ENCODE measurements at places on chromosomes 4 and X. TPM values are rescaled to one million over a fixed set of nuclear protein-coding genes. Genes with fewer than 3 reads are reported as not detected.

Gene GAGE12E
- not detected for total RNA-seq

Gene CPZ
- 10.0 TPM for total RNA-seq

Gene HPGDS
- total RNA-seq: 3.2 TPM

Gene LPAR4
- 0.62 TPM for total RNA-seq

Gene GSX2
- total RNA-seq: not detected

Gene PNMA3
- total RNA-seq: 0.57 TPM

Gene CENPVL2
- not detected for total RNA-seq

Gene NIPAL1
- 1.1 TPM for total RNA-seq

Gene DNAAF6
- total RNA-seq: not detected

Gene FAM9B
- total RNA-seq: not detected

DNA sequence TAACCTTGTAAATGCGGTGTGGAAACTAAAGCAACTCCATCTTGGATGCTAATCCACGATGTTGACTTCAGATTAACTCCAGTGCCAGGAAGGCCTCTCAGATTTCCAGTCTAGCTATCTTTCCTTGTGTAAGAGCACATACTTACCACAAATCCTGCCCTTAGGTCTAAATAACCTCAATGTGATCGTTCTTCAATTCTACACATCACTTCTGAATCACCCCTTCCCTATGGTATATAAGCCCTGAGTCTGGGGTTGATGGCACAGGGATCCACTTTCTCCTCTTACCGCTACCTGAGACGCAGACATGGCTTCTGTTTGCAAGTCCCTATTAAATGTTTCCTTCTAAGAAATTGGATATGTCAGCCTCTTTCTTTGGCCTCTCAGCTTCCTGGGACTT is 17.5 kb upstream of the ZNF41 start:
- H3K4me3 ChIP-seq: no peak overlapping the region
- DNase-seq: no peak
- no peaks in the 10 kb centered on the region for H3K36me3 ChIP-seq
- H3K4me1 ChIP-seq: no peaks in the 10 kb centered on the region
- H3K27ac ChIP-seq: no peak overlapping the region
- no peaks in the 10 kb centered on the region for H3K27me3 ChIP-seq

- DNase-seq: no peak
- no peak overlapping the region for H3K27ac ChIP-seq
These were observed 108.0 kb upstream of the ZNF518B start for GRCh38 chr4:10565166-10565780.

DNA sequence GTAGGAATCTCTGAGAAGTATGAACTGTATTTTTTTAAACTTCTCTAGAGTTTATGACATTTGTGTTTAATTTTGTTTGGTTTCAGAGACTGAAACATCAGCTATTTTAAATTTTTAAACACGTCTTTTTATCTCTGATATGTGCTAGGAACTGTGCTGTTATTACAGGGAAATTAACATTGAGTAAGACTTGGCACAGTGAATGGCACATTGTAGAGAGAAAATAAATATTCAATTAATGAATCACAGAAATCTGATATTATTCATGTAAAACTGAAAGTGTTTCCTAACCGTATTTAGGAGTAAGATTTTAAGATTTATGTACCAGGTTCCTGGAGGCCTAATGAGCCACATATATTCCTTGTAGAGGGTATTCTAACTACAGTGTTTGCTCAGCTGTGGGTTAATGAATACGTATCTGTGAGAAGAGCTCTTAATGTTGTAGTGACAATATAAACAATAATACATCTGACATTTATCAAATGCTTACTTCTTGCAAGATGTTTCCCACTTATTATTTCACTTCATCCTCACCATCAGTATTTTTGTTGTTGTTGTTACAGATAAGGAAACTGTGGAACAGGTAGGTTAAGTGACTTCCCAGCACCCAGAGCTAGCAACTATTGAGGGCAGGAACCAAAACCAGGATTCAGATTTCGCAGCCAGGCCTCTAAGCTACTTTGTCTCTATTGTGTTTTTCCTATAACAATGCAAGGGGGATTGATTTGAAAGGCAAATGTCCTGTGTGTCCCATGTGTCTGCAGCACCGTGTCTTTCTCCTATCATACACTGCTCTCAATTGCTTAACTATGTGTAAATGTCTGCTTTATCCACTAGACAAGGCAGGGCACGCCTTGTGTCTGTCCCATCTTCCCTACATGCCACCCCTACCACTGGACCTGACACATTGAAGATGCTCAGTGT is 121.1 kb upstream of the FAM9C start:
- no peaks in the 10 kb centered on the region for H3K36me3 ChIP-seq
- no peak for DNase-seq
- no peak overlapping the region for H3K27ac ChIP-seq
- H3K4me1 ChIP-seq: no peaks in the 10 kb centered on the region
- H3K4me3 ChIP-seq: no peak overlapping the region
- H3K27me3 ChIP-seq: no peaks in the 10 kb centered on the region

DNA sequence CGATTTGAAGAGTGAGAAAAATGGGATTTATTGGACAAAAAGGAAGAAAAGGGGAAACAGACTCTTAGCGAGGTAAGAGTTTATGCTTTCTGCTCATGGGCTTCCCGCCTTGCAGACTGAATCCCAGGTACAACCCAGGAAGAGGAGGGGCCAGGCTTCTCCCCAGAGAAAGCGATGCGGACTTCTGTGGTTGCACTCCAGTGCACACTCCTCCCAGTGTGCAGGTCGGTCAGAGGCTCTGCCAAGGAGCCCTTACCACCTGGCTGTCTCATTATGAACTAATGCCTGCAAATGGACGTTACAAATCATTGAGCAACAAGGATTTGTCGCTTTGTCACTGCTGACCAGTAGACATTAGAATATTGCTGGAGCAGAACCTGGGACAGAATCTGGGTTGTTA is 39.9 kb upstream of the GLRA2 start:
- H3K36me3 ChIP-seq: no peaks in the 10 kb centered on the region
- H3K27ac ChIP-seq: no peak overlapping the region
- no peak overlapping the region for H3K4me3 ChIP-seq

GRCh38 chr4:175767150-175767549 is 44.9 kb downstream of the GPM6A start:
- H3K27ac ChIP-seq: no peak overlapping the region
- H3K4me3 ChIP-seq: no peak overlapping the region
- no peaks in the 10 kb centered on the region for H3K4me1 ChIP-seq

GRCh38 chr4:83782591-83782990 is 246.7 kb downstream of the GPAT3 start:
- H3K27ac ChIP-seq: no peak overlapping the region
- no peaks in the 10 kb centered on the region for H3K4me1 ChIP-seq
- no peaks in the 10 kb centered on the region for H3K36me3 ChIP-seq
- H3K27me3 ChIP-seq: no peaks in the 10 kb centered on the region

- no peak for DNase-seq
- no peaks in the 10 kb centered on the region for H3K4me1 ChIP-seq
- H3K36me3 ChIP-seq: no peaks in the 10 kb centered on the region
- H3K27me3 ChIP-seq: no peaks in the 10 kb centered on the region
- no peak overlapping the region for H3K4me3 ChIP-seq
- H3K27ac ChIP-seq: no peak overlapping the region
These were observed 471.1 kb upstream of the NWD2 start for GRCh38 chr4:36773467-36773866.

- H3K27me3 ChIP-seq: no peaks in the 10 kb centered on the region
- DNase-seq: no peak
- H3K4me1 ChIP-seq: no peaks in the 10 kb centered on the region
- no peak overlapping the region for H3K27ac ChIP-seq
- no peak overlapping the region for H3K4me3 ChIP-seq
- H3K36me3 ChIP-seq: no peaks in the 10 kb centered on the region
These were observed 146.1 kb downstream of the ATP10D start for GRCh38 chr4:47631161-47631560.

GRCh38 chrX:151153086-151153485 is 23.3 kb upstream of the GPR50 start:
- no peaks in the 10 kb centered on the region for H3K36me3 ChIP-seq
- no peaks in the 10 kb centered on the region for H3K27me3 ChIP-seq
- no peak overlapping the region for H3K27ac ChIP-seq

DNA sequence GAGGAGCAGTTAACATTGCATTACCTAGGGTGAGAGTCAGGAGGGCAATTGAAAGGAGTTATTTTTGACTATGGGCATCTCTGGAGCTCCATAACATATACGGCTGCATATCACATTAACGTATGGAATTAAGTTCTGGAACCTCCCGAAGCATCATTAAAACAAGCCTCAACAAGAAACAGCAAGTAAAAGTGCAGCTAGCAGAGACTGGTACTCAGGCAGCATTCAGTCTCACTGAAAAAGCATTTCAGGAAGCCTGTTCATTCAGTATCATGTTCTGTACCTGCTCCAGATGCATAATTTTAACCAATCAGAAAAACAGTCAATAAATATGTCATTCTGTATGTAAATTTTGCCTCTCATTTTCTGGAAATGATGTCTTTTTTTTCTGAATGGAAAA is 299.6 kb downstream of the EPHA5 start:
- DNase-seq: no peak
- H3K27me3 ChIP-seq: peaks cover 1% of the 10 kb centered on the region
- H3K4me1 ChIP-seq: no peaks in the 10 kb centered on the region
- no peak overlapping the region for H3K4me3 ChIP-seq
- no peak overlapping the region for H3K27ac ChIP-seq
- no peaks in the 10 kb centered on the region for H3K36me3 ChIP-seq

DNA sequence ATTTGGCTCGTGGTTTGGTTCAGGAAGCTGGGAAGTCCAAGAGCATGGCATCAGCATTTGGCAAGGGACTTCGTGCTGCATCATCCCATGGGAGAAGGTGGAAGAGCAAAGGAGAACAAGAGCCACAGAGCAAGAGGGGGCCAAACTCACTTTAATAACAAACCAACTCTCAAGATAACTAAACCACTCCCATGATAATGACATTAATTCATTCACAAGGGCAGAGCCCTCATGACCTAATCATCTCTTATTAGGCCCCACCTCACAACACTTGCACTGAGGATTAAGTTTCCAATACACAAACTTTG is 113.4 kb upstream of the ATXN3L start:
- peak; percentile 54 for DNase-seq
- no peaks in the 10 kb centered on the region for H3K4me1 ChIP-seq
- H3K4me3 ChIP-seq: no peak overlapping the region
- no peaks in the 10 kb centered on the region for H3K36me3 ChIP-seq
- H3K27me3 ChIP-seq: no peaks in the 10 kb centered on the region

DNA sequence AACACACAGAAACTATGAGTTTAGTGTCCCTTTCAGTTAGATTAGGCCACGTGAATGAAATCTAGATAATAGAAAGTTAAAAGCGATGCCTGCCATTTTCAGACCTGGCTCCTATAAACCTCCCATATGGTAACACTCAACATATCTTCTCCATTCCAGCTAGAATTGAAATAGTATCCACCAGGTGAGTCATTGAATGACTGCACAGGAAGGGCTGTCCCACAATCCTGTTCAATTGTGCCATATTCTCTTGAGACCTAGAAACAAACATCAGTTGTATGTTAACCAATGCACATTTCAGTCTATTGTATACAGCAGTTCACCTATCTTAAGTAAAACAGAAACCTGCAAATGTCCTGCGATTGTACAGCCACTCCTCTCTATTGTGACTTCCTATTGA is 659.3 kb upstream of the SLIT2 start:
- no peak for DNase-seq
- no peak overlapping the region for H3K4me3 ChIP-seq
- no peak overlapping the region for H3K27ac ChIP-seq
- no peaks in the 10 kb centered on the region for H3K27me3 ChIP-seq
- H3K4me1 ChIP-seq: no peaks in the 10 kb centered on the region

- DNase-seq: no peak
- no peaks in the 10 kb centered on the region for H3K36me3 ChIP-seq
- no peaks in the 10 kb centered on the region for H3K4me1 ChIP-seq
- H3K27me3 ChIP-seq: no peaks in the 10 kb centered on the region
- no peak overlapping the region for H3K4me3 ChIP-seq
These were observed 394.7 kb upstream of the CPEB2 start for GRCh38 chr4:14607578-14607977.

GRCh38 chrX:110442635-110443034 is 84.0 kb downstream of the RTL9 start:
- H3K27ac ChIP-seq: no peak overlapping the region
- no peak for DNase-seq
- H3K27me3 ChIP-seq: no peaks in the 10 kb centered on the region

- no peak overlapping the region for H3K27ac ChIP-seq
- no peaks in the 10 kb centered on the region for H3K36me3 ChIP-seq
- no peak overlapping the region for H3K4me3 ChIP-seq
These were observed 1602.4 kb upstream of the ADGRL3 start for GRCh38 chr4:59597536-59598329.

DNA sequence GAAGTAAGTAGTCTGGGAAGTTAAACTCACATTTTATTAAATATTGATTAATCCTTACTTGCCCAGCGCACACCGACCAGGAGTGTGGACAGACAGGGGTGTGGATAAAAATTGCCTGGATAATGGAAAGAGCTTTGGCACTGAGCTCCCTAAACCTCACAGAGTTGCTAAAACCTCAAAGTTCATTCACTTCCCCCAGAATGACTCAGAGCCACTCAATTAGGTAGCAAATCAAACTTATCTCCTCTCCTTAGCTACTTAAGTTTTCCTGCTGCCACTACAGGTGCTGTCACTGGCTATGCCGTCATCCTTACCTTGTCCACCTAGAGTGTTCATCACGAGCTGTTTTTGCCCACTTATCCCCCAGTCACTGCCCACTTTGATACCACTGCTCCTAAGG is 27.0 kb upstream of the MID1IP1 start:
- H3K27me3 ChIP-seq: no peaks in the 10 kb centered on the region
- H3K36me3 ChIP-seq: no peaks in the 10 kb centered on the region
- no peak overlapping the region for H3K4me3 ChIP-seq
- no peak for DNase-seq

- no peak overlapping the region for H3K27ac ChIP-seq
- no peaks in the 10 kb centered on the region for H3K36me3 ChIP-seq
- no peaks in the 10 kb centered on the region for H3K27me3 ChIP-seq
- H3K4me3 ChIP-seq: no peak overlapping the region
- DNase-seq: no peak
- peaks cover 3% of the 10 kb centered on the region for H3K4me1 ChIP-seq
These were observed 40.9 kb downstream of the SEPTIN11 start for GRCh38 chr4:76990288-76991080.

- H3K27me3 ChIP-seq: no peaks in the 10 kb centered on the region
- no peaks in the 10 kb centered on the region for H3K36me3 ChIP-seq
- DNase-seq: no peak
- H3K27ac ChIP-seq: no peak overlapping the region
- no peaks in the 10 kb centered on the region for H3K4me1 ChIP-seq
- no peak overlapping the region for H3K4me3 ChIP-seq
These were observed 223.8 kb downstream of the CHIC2 start for GRCh38 chr4:53840643-53841042.

- no peak overlapping the region for H3K27ac ChIP-seq
- H3K36me3 ChIP-seq: no peaks in the 10 kb centered on the region
- no peaks in the 10 kb centered on the region for H3K27me3 ChIP-seq
These were observed 73.4 kb downstream of the GPC3 start for GRCh38 chrX:133911825-133912495.

- no peak overlapping the region for H3K27ac ChIP-seq
These were observed 722 bp downstream of the FGF16 start for GRCh38 chrX:77447653-77448569.

- H3K27me3 ChIP-seq: no peaks in the 10 kb centered on the region
- H3K36me3 ChIP-seq: no peaks in the 10 kb centered on the region
- no peak overlapping the region for H3K27ac ChIP-seq
- H3K4me3 ChIP-seq: no peak overlapping the region
- DNase-seq: no peak
These were observed 114.6 kb downstream of the TBCK start for GRCh38 chr4:106201373-106201772.
